ENCODE measurements at places on chromosomes 2 and 18.

GRCh38 chr2:109429567-109430328, 184.0 kb downstream of the SEPTIN10 start:
- DNase-seq = no peak

- no peak for DNase-seq
These were observed 4.6 kb upstream of the UGT1A5 start for GRCh38 chr2:233707940-233708644.

DNA sequence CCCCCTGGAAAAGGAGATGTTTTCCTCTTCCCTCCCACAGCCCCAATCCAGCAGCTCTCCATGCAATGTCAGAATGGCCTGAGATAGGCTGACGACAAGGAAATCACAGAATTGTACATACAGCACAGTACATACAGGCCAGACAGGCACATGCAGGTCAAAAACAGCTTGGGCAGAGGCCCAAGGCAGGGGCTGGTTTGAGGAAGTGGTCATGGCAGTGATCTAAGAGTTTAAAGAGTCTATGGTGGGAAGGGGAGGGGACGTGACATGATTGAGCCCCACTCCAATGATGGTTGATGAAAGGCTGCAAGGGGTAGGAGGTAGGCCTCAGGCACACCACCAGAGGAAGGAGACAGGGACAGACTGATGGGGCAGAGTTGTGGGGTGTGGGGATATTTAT, 4.3 kb downstream of the DCTN1 start:
- no peak for DNase-seq

GRCh38 chr2:59032499-59032898, 791.4 kb upstream of the FANCL start:
- no peak for DNase-seq

- DNase-seq = no peak
These were observed 13.9 kb downstream of the VIL1 start for GRCh38 chr2:218432676-218433365.

DNA sequence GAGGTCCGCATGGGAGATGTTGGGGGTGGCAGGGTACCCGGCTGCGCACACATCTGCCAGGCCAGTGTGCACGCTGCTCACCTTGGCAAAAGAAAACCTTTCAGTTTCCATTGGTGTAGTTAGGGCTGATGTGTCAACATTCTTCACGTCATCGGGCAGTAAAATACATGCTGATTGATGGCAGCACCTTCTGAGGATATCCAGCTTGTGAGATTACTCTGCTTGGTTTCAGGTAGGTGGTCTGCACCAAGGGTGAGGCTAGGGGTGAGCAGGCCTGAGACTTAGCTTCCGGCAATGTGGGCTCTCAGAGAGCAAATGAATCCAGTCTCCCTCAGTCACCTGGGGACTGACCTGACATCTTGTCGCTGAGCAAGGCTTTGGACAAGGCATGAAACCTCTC, 19.3 kb upstream of the ACKR3 start:
- no peak for DNase-seq

DNA sequence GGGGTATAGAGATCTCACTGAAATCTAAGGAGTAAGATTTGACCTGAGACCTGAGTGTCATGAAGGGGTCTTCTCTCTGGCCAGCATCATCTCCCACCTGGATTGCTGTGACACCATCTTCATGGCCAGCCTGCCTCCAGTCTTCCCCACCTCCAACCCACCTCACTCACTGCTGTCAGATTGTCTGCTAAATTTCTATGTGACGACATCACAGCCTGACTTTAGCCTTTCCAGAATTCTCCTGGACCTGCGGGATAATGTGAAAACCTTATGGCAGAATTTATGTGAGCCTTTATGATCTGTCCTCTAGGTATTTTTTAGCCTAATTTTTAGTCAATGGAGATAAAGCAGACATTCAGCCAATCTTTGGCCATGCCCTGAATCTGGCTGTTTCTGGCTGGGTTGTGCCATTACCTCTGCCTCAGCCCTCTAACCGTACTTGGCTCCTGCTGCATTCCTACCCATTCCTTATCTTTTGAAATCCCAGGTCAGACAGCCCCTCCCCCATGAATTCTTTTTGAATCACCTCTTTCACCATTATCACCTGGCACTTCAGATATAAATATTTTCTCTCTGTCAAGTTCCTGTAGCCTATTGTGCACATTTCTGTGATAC, 66.4 kb upstream of the MMADHC start:
- DNase-seq = no peak

GRCh38 chr2:222869252-222869560, 8.4 kb downstream of the ACSL3 start:
- no peak for DNase-seq

DNA sequence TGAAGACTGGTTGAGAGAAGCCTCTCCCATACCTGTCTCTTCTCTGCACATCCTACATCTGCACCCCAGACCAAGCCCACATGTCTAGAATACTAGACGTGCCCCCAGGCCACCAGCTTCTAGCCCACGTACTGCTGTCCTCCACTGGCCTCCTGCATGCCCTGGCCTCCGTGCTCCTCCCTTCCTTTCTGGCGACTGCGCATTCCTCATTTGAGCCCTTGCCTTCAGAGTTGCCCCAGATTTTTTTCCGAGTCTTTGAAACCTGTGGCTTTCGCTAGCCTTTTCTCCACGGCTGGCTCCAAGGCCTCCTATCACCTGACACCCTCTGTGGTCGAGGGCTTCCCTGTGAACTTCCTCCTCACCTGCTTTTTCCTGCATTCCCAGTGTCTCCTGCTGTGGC, 11.2 kb downstream of the RNF144A start:
- no peak for DNase-seq

- no peak for DNase-seq
These were observed 44.9 kb downstream of the MALT1 start for GRCh38 chr18:58716060-58716756.

- DNase-seq = no peak
These were observed 90.3 kb upstream of the TMEM17 start for GRCh38 chr2:62596061-62596921.

GRCh38 chr18:31658670-31659575, 25.5 kb downstream of the B4GALT6 start:
- DNase-seq = no peak

DNA sequence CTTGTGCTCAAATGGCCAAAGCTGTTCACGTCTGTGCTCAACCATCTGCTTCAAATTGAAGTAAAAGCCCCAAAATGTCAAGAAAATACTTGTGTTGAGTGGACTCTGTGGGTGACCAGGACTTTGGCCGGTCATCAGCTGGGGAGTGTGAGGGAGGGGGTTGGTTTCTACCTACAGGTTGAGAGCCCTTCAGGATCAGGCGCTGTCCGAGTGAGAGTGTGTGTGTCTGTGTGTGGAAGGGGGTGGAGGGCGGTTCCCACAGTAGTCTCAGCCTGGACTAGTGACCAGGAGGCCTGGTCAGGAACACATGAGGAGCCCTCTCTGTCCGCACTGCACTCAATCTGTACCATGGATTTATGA, 34.2 kb downstream of the ATOH8 start:
- no peak for DNase-seq

DNA sequence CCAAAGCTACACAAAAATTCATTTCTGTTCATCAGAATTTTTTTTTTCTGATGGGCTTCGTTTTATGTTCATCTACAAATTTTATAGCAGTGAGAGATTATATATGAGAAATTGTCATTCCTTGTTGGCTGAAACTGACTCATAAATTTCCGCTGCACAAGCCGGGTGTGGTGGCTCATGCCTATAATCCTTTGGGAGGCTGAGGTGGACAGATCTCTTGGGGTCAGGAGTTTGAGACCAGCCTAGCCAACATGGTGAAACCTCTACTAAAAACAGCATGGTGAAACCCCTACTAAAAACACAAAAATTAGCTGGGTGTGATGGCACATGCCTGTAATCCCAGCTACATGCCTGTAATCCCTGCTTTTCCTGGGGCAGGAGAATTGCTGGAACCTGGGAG, 72.0 kb downstream of the PLEKHM3 start:
- no peak for DNase-seq

- DNase-seq = no peak
These were observed 87.7 kb downstream of the EXOC6B start for GRCh38 chr2:72738096-72738495.

DNA sequence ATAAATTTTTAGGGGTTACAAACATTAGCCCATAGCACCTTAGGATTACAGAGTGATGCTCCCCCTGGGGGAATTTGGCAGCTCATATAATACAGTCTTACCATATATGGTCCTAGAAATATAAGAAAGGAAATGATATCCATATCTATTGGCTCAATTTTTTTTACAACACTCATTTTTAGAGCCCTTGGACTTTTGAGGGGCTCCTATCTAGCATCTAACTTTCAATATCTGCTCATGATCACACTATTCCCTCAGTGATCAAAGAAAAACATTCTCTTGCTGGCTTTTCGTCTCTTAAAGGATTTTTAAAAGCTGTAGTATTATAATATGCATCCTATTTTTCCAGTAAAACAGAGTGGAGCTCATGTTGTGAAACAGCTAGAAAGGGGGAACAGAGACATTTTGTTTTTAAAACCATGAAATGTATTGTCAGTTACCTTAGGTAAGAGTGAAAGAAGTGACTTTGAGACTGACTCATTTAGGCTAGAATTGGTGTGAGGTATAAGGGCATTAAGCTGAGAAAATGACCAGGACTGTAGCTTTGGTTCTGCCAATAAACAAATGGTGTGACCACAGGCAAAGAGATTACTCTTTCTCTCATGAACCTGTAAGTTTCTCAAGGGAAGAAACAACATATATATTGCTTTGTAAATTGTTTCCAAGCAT, 65.8 kb downstream of the ALPK2 start:
- no peak for DNase-seq

DNA sequence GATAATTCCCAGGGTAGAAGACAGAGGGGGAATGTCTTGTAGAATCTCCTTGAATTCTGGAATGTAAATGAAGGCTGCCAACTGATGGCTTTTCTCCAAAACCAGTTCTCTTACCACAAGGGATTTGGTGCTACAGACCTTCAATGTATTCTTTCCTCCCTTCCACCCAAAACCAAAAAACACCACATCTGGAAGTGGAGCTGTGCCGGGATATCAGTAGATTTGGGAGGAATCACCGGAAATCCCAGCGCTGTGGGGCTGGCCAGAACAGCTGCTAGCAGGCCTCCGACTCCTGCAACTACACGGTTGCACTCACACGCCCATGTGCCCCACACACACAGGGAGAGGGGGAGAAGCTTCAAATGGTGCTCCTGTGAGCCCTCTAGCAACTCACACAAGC, 45.7 kb downstream of the RPL31 start:
- DNase-seq = no peak
